Upper lobe of right lung (tissue), 1 donor: ENCODE measurements at places on chromosomes 11 and 22. TPM values are rescaled to one million over a fixed set of nuclear protein-coding genes. Genes with fewer than 3 reads are reported as not detected.

DNA sequence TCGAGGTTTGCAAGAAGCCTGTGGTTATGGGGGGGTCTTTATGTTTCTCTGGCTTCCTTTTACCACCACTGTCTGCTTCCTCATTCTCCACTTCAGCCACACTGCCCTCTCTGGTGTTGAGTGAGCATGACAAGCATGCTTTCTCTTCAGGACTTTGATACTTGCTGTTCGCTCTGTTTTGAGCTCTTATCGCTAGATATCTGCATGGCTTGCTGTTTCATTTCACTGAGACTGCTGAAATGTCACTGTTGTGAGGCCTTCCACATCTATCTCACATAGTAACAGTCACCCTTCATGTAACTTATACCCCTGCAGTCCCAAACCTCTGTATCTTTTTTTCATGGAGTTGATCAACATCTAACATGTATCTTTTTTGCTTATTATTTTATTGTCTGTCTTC is 59.8 kb downstream of the TMEM135 start:
- no peak for DNase-seq

- no peak for DNase-seq
These were observed 350.4 kb downstream of the DDX10 start for GRCh38 chr11:109015283-109015682.

Gene CHST1
- total RNA-seq: 4.9 TPM

DNA sequence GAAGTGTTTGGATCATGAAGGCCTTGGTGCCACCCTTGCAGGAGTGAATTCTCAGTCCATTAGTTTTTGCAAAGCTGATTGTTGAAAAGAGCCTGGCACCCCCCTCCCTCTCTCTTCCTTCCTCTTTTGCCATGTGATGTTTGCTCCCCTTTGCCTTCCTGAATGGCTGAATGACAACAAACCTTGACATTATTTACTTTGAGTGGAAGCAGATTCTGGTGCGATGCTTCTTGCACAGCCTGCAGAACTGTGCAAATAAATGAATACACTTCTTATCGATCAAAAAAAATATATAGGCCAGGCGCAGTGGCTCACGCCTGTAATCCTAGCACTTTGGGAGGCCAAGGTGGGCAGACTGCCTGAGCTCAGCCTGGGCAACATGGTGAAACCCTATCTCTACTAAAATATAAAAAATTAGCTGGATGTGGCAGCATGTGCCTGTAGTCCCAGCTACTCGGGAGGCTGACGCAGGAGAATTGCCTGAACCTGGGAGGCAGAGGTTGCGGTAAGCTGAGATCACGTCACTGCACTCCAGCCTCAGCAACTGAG is 2.0 kb upstream of the NARS2 start:
- DNase-seq: no peak

Gene OR4D10
- not detected for total RNA-seq

- DNase-seq: peak; percentile 46
These were observed 29.4 kb downstream of the MPPED1 start for GRCh38 chr22:43441216-43441615.

DNA sequence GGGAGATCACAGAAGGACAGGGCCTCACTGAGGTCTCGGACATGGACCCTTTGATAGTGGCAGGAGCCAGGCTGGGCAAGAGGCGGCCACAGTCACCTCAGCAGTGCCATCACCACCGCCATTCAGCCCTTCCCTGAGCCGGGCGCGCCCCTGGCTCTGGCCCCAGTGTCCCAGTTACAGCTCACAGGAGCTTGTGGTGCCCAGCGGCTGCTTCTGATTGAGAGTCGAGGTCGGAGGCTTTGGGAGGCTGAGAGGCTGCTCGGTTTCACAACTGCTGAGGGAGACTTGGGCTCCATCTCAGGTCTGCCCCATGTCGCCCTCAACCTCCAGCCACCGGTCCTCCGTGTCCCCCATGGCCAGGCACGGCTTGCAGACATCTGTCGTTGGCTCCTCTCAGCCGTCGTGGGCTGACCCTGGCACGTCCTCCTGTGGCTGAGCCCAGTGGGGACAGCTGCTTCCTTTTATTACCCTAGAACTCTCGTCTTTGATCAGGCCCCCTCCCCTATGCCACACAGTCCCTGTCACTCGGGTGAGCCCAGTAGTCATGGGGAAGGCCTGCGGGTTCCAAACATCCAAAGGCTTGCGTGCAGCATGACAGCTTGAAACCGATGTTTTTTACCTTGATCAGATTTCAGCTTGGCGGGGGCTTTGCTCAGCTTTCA is 28.4 kb upstream of the PPP6R3 start:
- DNase-seq: no peak

- DNase-seq: no peak
These were observed 726.1 kb upstream of the CCDC90B start for GRCh38 chr11:84012171-84012826.

DNA sequence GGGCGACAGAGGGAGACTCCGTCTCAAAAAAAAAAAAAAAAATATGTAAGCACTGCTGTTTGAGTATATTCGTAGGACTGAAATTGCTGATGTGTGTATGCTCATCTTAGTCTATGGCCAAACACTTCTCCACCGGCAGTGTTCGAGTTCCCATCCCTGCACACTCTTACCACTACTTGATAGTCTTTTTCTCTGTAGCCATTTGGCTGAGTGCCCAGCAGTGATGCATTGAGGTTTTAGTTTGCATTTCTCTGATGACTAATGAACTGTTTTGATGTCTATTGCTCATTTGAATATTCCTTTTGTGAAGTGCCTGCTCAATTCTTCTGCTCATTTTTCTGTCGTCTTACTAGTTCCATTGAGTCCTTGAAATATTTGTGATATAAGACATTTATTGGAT is 1.9 kb downstream of the TIRAP start:
- DNase-seq: no peak

Gene C1QTNF4
- 0.55 TPM for total RNA-seq

- peak; percentile 10 for DNase-seq
These were observed 30.5 kb downstream of the PLA2G6 start for GRCh38 chr22:38151126-38151500.

GRCh38 chr11:62217191-62217748 is 8.8 kb downstream of the SCGB2A1 start:
- no peak for DNase-seq
